ENCODE measurements at places on chromosomes 16 and 17.

DNA sequence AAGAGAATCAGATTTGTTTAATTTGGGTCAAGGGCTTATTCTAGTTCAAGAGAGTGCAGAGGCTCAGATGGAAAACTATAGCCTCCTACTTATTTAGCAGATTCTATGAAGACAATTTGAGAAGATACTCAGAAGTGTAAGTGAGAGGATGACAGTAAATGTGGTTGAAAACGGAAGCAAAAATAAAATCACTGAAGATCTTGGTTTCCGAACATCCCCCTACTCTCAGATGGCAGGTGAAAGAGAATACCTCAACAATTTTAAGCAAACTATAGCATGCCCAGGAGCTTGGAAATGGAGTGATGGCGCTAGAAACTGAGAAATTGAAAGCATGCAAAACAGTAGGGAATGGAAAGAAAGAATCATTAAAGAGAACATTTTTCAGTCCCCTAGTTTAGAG is 705.5 kb upstream of the CDH8 start:
- DNase-seq = no peak

DNA sequence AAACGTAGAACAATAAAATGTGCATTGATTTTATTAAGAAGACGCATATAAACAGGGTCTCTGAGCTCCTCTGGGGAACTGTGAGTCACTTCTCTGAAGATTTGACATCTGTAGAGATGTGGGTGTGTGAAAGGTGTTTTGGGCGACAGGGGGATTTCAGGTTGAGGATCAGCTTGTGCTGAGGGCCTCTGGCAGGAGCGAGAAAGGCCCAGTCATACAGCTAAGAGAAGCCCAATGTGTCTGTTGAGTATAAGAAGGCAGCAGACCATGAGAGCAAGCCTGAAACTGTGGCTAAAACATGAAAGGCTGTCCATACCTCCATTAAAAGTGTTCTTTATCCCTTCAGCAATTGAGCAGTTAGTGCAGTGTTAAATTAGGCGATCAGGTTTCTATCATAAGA is 406.5 kb upstream of the MON1B start:
- no peak for DNase-seq

DNA sequence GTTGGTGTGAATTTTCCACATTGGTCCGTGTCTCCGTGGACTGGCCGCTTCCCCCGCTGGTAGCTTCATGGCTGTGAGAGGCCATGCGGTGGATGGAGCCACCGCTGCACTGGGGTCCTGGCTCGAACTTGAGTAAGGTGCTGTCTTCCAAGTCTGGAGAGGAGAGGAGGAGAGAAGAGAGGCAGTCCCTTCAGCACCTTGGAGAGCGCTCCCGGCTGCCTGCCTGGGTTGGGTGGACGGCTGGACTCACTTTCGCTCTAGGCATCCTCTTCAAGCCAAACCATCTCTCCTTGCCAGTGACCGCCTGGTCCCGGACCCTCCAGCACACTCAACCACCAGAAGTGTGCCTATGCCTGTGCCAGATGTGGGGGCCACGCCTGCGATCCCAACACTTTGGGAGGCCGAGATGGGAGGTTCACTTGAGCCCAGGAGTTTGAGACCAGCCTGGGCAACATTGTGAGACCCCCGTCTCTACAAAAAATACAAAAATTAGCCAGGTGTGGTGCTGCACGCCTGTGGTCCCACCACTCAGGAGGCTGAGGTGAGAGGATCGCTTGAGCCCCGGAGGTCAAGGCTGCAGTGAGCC is 6.2 kb downstream of the JPH3 start:
- DNase-seq = peak; percentile 94

GRCh38 chr17:19487024-19487600 is 46.5 kb upstream of the SLC47A1 start:
- no peak for DNase-seq

DNA sequence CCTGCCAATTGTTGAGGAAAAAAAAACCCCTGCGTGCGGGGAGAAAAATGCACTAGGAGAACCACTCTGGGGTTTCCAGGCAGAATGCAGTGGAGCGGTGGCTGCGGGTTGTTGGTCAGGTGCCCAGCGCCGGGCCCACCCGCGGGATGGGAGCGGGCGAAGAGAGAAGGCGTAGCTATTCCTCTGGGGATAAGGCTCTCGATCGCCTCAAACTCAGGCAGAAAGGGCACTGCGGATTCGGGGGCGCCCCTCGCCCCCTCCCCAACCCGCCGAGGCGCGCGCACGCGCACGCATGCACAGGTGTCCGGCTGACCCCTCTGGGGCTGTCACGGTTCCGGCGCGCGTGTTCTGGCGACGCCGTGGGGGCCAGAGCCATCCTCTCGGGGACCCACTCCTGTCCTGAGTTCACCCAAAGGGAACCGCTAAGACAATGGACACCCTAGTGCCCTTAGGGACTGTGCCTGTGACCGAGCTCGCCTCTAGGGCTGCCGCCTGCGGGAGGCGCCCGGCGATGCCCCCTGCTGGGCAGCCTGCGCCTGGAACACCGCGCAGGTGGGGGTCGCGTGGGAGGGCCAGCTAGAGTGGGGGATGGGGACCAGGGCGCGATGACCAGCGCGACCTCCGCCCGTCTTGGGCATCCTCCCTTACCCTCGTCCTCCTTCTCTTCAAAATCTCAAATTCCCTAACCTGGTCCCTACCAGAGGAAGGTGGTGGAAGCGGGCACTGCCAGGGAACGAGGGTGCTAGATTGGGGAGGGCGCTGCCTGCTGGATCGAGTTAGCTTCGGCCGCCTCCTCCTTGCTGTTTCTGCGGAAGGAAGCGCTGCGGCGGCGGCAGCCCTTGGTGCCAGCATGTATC is 14.4 kb upstream of the CBX8 start:
- peak; percentile 85 for DNase-seq

DNA sequence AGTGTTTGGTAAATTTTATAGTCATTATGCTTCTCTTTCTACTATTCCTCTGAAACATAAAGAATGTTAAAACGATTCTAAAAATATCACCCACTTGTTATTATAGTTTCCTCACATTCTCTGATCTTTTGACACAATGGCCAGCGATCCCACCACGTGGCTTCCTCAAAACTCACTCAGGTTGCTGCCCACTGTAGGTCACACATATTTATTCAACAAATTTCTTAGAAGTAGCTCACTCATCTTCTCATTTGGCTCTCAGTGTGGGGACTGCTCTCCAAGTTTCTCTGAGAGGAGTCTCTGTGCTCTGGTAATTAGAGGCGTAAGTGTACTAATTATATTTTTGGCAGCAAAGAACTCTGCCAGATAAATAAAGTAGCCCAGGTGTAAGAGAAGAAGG is 465.4 kb downstream of the CDH11 start:
- DNase-seq = no peak

GRCh38 chr16:89805136-89805905 is 11.1 kb downstream of the FANCA start:
- DNase-seq = no peak

DNA sequence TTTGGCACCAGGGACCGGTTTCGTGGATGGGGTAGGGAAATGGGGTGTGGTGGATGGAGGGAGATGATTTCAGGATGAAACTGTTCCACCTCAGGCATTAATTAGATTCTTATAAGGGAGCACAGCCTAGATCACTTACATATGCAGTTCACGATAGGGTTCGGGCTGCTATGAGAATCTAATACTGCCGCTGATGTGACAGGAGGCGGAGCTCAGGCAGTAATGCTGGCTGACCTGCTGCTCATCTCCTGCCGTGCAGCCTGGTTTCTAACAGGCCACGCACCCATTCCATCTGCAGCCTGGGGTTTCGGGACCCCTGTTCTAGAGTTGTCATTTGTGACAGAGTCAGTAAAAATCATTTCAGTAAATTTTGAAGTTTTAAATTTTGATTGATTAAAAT is 99.7 kb downstream of the CHD9 start:
- DNase-seq = no peak

- no peak for DNase-seq
Measured at GRCh38 chr17:27535178-27535928, 79.1 kb downstream of the KSR1 start.

- peak; percentile 55 for DNase-seq
Measured at GRCh38 chr16:11340710-11341109, 4.5 kb upstream of the RMI2 start.

DNA sequence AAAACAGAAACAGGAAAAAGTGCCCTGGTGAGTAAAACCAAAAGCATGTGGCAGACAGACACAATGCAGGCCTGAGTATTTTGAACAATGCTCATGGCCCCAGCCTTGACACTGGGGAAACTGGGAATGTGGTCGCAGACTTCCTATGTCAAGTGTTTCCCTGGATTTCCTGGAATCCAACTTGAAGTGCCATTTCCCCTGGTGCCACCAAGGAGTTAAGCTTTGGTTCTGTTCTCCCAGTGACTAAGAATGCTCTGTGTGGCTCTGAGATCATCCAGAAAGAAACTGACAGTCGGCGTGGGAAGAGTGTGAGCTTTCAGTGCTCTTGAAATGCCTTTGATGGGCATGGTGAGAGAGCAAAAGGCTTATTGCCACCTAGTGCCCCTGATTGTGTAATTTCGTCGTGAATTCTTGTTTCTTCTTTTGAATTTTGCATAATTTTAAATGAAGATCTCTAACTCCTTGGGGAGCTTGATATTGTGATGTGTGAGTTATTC is 96.0 kb downstream of the YPEL2 start:
- no peak for DNase-seq

DNA sequence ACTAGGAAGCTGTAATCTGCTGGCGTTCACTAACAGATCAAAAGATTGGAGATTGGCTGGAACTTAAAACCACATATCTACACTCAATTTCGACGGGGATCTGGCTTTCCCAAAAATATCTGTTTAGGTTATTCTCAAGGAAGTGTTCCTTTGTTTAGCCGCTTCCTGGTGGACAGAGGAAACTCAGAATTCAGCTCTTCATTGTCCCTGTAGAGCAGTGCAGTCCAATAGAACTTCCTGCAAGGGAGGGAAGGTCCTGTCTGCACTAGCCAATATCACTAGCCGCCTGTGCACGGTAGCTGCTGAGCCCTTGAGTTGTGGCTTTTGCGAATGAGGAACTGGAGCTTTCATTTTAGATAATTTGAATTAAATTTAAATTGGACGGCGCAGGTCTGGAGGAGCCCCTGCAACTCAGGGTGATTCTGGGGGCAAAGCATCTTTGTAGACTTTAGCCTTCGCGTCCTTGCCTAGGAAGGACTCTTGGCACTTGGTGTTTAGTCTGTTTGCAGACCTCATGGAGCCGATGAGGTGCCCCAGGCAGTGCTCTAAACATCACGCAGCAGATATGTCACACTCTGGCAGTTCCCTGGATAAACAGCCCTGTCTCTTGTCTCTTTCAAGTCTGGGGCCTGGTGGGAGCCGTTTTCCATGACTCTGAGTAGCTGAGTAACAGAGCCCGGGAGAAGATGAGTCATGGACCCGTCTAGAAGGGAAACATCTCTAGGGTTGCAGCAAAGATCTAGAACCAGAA is 122.2 kb downstream of the CCDC182 start:
- no peak for DNase-seq

DNA sequence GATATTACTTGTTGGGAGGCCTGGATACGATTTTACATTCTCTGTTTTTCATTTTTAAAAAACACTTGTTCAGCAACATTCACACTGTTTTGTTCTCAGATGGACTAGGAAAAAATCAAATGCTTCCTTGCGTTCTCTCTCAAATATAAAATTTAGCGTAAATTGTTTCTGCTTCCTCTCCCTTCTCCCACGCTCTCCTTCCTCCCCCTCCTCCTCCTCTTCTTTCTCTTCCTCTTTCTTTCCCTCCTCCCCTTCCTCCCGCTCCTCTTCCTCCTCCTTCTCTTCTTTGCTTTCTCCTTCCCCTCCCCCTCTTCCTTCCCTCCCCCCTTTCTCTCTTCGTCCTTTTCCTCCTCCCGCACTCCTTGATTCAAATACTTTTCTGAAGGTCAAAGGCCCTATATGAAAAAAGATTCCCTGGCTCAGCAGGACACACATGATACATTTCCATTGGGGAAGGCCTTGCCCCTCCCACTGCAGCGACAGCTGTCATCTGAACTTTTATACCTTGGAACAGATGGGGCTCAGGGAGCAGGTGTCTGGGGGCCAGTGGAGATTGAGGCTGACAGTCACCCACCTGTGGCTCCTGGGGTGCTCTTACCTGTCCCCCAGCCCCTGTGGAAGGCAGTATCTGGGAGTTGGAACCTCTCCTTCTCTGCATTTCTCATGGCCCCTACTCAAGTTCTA is 99.4 kb upstream of the SDK2 start:
- DNase-seq = no peak

DNA sequence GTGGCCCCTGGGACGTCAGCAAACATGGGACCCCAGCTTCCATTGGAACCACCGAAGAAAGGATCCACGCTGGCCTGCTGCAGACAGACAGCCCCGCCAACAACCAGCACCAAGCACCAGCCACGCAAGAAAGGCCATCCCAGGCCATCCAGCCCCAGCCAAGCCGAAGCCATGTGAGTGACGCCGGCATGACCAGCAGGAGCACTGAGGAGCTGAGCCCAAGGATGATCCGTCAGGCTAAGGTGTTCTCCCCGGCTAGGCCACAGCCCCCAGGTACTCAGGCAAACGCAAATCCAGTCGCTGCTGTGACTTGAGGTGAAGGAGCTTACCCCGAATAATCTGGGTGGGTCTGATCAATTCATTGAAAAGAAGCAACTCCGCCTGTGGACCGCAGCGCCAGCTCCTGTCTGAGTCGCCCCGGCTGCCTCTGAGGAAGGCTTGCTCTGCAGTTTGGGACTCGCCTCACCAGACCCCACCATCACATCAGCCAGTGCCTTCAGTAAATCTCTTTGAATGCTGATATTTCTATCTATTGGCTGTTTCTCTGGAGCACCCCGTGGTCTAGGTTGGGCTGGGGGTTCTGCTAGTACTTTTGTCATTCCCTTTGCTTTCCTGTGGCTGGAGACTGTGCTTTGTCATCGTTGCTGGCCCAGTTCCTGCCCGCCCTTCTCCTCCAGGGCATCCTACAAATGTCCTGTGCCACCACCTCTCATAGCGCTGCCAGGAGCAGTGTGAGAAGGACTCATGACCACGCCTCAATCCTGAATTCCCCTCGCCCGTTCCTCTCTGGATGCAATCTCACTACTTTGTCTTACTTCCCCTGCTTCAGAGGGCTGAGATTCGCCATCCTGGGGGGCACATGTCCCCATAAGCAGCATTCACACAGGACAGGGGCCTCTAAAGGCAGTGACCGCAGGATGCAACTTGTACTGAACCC is 8.1 kb upstream of the CBX2 start:
- peak; percentile 45 for DNase-seq

- DNase-seq = no peak
Measured at GRCh38 chr17:5978496-5978895, 91.7 kb upstream of the WSCD1 start.

- peak; percentile 54 for DNase-seq
Measured at GRCh38 chr16:46947900-46948547, 25.4 kb downstream of the DNAJA2 start.

DNA sequence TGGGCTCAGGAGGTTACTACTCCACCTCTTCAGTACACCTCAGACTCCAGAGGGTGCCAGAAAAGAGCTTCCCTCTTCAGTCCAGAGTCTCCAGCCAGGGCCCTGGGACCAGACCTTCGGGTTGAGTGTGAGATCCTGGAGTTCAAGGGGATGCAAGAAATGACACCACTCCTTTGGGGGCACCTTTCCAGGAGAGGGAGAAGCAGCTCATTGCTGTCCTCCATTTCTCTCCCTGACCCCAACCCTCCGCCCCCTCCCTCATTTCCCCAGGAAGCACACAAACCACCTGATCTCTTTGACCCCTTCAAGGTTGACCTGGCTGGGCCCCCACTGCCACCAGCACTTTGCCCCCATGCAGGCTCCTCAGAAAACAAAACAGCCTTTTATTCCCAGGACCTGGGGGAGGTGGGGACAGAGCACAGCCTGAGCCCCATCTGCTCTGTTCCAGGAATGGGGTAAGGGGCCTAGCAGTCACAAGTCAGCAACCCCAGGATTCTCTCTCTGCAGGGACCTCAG is 21.4 kb downstream of the CDH5 start:
- no peak for DNase-seq

Data from H7 (cell line).